Kidney epithelial cell (primary cell): ENCODE measurements at places on chromosomes 3 and 15. TPM values are rescaled to one million over a fixed set of nuclear protein-coding genes. Genes with fewer than 3 reads are reported as not detected.
A peak's percentile ranks its signal among the peaks of the same experiment; 100 is the strongest.

Gene MAP6D1
- total RNA-seq, result 3.3 and 3.4 TPM in 2 replicates

Gene LDHAL6B
- total RNA-seq, result not detected in 2 replicates

Gene ALDH1A3
- total RNA-seq, result 208 and 210 TPM in 2 replicates

Gene LRRC31
- not detected in 2 replicates for total RNA-seq

GRCh38 chr15:94843060-94843459 lies 611.7 kb downstream of the MCTP2 start:
- no peak for DNase-seq

GRCh38 chr3:136350557-136350956 lies 100.4 kb downstream of the PCCB start:
- DNase-seq, result no peak

GRCh38 chr15:65337436-65338070 lies 33.1 kb downstream of the RNU5B-1 start:
- no peak for DNase-seq

- DNase-seq, result no peak
Observed at GRCh38 chr3:115081444-115081843, 65.6 kb downstream of the ZBTB20 start.

DNA sequence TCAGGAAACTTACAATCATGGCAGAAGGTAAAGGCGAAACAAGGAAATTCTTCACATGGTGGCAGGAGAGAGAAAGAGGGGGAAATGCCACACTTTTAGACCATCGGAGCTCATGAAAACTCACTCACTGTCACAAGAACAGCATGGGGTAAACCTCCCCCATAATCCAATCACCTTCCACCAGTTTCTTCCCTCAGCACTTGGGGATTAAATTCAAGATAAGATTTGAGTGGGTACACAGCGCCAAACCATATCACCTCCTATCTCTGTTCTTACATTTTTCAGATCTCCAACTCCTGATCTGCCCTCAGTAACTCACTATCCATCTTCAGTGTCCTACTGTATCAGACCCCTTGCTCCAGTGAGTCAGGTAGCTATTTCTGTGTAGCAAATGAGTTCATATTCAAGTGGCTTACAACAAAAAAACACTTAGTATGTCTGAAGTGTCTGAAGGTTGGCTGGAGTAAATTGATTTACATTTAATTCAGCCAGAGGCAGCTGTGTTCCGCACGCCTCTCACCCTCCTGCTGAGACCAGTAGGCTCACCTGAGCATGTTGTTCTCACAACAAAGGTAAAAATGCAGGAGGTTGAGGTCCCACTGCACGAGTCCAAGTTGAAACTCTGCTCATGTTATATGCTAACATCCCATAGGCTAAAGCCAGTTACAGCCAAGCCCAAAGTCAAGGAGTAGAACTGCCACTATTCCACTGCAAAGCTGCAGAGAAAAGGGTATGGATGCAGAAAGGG lies 180.7 kb upstream of the LMCD1 start:
- DNase-seq, result no peak

GRCh38 chr3:69051756-69052471 lies at the start of gene TMF1:
Gene TMF1, minus strand, starts transcription at chr3:69052333. Its CDS starts 247 bp downstream, at chr3:69052086.
- DNase-seq, result peak; percentile 98

DNA sequence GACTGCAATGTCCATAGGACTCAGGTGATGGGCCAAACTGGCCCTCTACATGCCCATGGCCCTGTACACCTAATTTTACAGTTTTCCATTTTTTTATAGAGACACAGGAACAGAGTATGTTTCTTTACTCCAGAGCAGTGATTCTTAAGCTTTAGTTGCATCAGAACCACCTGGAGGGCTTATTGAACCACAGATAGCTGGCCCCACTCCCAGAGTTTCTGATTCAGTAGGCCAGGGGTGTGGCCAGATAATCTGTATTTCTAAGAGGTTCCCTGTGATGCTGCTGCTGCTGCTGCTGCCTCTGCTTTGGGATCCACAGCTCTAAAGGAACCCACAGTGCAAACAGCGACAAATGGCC lies 5.1 kb downstream of the RBP1 start:
- peak; percentile 84 for DNase-seq

- DNase-seq, result no peak
Observed at GRCh38 chr3:36451816-36452215, 71.5 kb downstream of the STAC start.

DNA sequence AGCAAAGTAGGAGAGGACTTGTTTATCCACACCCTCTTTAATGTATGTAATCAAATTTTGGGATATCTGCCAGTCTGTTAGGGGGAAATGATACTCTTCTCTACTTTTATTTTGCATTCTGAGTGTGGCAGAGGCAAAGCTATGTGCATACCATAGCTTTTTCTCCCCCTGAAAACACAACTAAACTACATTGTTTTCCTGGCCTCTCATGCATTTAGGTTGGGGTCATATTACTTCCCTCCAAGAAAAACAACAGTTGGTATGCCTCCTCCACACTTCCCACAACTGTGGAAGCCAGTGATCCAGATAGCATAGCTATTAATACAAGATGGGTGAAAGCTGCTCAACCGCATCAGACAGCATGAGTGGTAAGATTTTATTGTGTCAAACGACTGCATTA lies 6.9 kb downstream of the RPL15 start:
- peak; percentile 82 for DNase-seq

DNA sequence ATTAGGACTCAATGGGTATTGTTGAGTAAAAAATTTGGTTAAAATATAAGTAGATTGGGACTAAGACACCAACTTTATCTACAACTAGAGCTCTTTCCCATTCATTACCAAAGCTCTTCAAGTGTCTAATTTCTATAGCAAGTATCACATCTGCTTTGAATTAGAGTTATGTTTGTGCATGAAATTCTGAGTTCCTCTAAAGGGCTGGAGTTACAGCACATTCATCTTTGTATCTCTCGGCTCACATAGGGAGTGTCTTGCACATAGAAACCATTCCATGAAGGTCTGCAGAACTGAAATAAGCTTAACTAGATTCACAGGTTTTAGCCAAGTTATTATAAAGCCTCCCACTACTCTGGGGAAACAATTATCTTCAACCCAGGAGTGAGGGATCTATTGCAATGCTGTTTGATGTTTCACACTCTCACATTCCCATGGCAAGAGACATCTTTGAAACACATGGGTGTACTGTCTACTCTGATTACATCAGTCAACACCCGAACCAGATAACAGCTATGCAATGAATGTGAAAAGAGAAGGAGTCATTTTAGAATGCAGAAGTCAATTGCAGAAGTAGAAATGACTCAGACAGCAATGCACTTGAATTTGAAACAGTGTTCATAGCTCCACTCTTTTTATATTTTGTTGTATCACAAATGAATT lies 93.1 kb upstream of the KBTBD8 start:
- DNase-seq, result no peak
